Esophagus squamous epithelium (tissue), 5 donors: ENCODE measurements at places on chromosomes 7 and 10.

- DNase-seq, result no peak
Observed at GRCh38 chr7:4216016-4216415, 466.1 kb upstream of the FOXK1 start.

GRCh38 chr7:43697690-43698089, 31.6 kb downstream of the COA1 start:
- no peak for DNase-seq

DNA sequence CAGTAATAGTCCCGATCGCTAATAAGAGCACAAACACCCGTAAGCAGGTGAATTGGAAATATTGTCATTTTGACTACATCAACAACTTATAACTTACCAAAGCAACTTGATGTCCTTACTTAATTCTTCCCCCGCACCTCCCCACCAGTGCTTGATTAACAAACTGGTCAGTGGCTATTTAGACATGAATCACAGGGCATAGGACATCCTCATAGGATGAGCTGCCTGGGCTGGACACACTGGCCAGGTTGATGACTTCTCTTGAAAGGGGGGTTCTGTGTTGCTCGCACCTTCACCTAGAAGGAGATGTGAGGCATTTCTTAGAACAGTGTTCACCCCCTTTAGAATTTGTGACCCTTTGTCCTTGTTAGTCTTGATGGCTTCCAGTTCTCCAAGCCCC, 163.2 kb downstream of the TCF7L2 start:
- DNase-seq, result no peak

DNA sequence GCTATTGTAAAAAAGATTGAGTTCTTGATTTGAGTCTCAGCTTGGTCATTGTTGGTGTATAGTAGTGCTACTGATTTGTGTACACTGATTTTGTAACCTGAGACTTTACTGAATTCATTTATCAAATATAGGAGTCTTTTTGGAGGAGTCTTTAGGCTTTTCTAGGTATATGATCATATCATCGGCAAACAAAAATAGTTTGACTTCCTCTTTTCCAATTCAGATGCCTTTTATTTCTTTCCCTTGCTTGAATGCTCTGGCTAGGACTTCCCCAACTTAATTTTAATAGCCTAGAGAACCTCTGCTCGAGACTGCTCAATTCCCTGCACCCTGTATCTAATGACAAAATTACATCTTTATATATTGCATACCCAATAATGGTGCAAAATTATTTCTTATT, 154.4 kb downstream of the CCDC7 start:
- no peak for DNase-seq

DNA sequence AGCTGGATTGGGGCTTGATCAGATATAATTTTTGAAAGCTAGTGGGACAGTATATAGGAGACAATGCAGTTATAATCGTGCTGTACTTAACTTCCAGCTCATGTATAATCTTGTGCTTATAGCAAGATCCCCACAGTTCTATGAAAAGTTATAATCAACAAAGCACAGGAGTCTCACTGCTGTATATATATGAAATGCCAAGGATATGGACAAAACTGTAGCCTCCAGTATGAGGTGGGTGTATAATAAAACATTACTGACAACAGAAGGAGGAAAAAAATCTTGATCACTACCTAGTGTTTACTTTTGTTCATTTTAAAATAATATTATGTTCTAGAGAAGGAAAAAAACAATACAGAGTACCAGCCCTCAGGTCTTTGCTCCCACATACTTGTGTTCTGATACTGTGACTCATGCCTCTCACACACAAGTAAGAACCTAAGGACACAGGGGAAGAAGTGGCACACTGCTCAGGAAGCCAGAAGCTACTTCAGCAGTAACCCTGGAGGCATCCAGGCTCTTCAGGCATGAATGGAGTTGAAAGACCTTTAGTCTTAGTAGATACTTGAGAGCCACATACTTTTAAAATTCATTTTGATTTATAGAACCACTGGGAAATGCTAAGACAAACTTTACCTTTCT, 265.7 kb upstream of the IMMP2L start:
- DNase-seq, result no peak

DNA sequence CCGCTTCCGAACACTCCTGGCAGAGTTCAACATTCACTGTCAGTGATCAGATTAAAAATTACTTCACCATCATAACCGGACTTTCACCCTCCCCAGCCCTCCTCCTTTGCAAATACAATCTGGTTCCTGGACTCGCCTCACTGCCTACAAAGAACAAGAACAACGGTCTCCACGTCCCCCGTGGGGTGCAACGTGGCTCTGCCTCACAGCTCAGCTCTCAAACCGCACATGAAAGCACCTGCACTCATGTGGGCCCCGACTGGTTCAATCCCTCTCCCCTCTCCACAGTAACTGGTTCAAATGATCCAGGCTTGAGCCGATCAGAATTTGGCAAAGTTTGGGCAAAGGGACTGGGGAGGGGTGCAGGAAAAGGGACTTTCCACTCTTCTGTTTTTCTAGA, 21.0 kb downstream of the ASB13 start:
- no peak for DNase-seq

DNA sequence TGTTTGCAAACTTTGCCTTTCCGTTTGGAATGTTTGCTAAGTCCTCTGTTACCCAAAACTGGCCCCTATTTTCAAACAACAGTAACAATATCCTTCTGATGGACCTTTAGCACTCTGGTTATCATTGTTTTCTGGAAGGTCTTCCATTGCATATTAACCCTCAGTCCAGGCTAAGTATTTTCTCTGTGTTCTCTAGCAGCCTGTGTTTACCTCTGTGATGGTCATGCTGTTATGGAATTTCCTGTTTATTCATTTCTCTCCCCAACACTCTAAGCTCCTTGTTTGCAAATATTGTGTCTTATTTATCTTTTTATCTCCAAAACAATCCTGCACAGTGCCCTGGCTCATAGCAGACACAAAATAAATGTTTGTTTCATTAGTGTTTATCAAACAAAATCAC, 560.3 kb downstream of the ATRNL1 start:
- no peak for DNase-seq

DNA sequence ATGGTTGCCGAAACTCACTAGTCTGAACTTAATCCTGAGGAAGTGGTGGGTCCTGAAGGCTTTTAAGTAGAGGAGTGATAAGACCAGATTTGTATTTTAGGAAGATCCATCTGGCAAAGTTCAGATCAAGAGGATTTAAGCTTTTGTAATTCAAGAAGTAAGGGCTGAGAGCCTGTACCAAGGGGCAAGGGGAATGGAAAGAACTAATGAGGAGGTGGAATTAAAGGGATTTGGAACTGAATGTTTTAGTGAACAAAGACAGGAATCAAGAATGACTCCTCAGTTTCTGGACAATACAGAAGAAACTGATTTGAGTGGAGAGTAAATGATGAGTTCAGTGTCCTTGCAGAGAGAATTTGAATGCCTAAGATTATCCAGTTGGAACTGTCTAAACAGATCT, 249.0 kb downstream of the C7orf25 start:
- DNase-seq, result no peak

GRCh38 chr10:43775384-43775783, 126.7 kb upstream of the ZNF32 start:
- no peak for DNase-seq

GRCh38 chr10:122044713-122045112, 55.8 kb downstream of the TACC2 start:
- DNase-seq, result no peak

- DNase-seq, result no peak
Observed at GRCh38 chr10:6995831-6996230, 415.0 kb downstream of the SFMBT2 start.

GRCh38 chr7:46080595-46081159, 159.6 kb upstream of the IGFBP3 start:
- no peak for DNase-seq

GRCh38 chr7:100413889-100414288, 14.6 kb downstream of the ZCWPW1 start:
- no peak for DNase-seq
